Stimulated activated CD8-positive, alpha-beta memory T cell treated with anti-CD3 and anti-CD28 coated beads, Interleukin-15, amount 100 ng/mL, for 24 hours (primary cell): ENCODE measurements at places on chromosomes 2 and 18.

DNA sequence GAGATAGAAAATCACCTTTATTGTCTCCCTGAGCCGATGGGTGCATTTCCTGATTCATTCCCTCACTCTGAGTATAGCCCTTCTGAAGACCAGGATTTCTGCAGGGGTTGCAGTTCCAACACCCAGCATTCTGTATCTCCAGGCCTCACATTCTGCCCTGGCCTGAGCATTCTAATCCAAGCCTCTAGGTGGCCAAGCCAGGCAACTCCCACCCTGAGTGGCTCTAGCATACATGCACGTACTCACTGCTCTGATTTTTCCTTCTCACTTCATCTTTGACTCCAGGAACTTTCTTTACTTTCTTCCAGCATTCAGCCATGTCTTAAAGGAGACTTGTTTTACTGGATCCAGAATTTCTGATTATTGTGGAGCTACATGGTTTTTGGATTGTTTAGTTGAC, 100.7 kb upstream of the STK39 start:
- DNase-seq, result no peak

- DNase-seq, result no peak
Observed at GRCh38 chr18:35880788-35881455, 91.6 kb upstream of the RMP24 start.

DNA sequence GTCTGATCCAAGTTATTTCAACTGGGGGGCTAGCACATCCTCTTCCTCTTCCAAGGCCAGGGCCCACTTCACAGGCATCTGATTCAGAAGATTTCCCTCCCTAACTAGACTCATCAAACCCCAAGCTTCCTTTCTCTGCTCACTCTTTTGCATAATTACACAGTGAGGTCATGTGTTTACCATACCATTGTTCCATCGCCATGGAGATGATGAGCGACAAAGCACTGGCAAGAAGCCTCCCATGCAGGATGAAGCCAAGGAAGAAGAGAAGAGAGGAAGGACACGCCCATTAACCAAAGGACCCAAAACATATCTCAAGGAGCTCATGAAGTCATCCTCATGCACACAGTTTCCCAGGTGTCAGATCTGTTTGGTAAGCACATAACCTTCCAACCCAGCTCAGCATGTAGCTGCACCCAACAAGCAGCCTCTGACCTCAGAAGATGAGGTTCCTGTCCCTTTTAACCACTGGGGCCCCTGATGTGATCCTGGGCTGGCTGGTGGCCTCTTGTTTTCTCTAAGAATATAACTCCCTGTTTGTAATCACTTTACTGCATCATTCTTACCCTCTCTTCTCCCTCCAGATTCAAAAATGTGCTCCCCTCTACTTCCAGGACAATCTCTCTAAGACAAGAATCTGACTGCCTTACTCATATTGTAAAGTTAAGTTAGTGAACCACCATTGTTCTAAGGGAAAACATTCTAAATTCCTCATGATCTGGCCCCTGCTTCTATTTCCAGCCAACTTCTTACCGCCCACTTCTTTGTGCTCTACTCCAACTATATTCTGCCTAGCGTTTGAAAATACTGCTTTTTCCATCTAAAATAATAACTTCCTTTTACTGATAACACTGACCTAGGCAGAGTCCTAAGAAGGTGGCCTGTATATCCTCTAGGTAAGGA, 190.1 kb downstream of the TTC32 start:
- no peak for DNase-seq

GRCh38 chr18:78860117-78860516, 119.5 kb upstream of the SALL3 start:
- no peak for DNase-seq

- DNase-seq, result no peak
Observed at GRCh38 chr2:101509499-101510284, 34.8 kb upstream of the RFX8 start.

- DNase-seq, result no peak
Observed at GRCh38 chr2:9975805-9976447, 24.4 kb downstream of the GRHL1 start.

DNA sequence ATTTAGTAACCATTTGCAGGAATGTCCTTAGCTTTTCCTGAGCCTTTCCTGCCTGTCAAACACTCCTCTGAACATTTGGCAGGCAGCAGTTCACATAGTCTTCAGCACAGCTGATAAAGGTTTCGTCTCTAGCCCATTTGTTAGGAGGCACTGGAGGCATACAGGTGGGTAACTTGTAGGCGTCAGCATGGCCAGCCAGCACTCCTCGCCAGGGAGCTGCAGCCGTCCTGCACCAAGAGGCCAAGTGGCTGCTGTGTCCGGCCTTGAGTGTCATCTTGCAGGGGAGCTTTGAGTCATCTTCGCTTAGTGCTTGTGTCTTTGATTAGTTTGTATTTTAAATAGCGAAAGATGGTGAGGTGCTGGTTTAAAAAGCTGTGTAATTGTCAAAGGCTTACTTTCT, 120.3 kb upstream of the NFATC1 start:
- DNase-seq, result no peak

GRCh38 chr2:151959238-151959637, 131.0 kb upstream of the ARL5A start:
- DNase-seq, result no peak

DNA sequence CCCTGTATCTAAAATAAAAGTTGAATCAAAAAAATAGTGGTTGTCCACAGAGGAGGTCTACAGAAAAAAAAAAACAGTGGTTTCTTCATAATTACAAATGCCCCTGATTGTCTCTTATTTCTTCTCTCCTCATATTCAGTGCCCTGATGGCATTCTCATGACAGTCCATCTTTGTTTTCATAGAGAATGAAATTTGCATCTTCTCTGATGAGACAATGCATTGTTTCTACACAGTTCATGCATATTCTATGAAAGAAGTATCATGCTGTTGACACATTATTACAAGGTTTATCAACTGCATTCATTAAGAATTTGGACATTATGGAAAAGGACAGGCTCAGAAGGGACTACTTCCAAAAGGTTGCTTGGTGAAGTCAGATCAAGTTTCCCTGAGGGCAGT, 59.5 kb downstream of the LHCGR start:
- DNase-seq, result no peak

- DNase-seq, result no peak
Observed at GRCh38 chr2:123540291-123540690, 484.8 kb upstream of the CNTNAP5 start.

GRCh38 chr2:228367356-228367755, 185.9 kb upstream of the SPHKAP start:
- DNase-seq, result no peak
